ENCODE measurements at places on chromosomes 5 and 9. TPM values are rescaled to one million over a fixed set of nuclear protein-coding genes. Genes with fewer than 3 reads are reported as not detected.
A peak's percentile ranks its signal among the peaks of the same experiment; 100 is the strongest.

GRCh38 chr9:134915046-134915985 is 2.4 kb downstream of the FCN1 start:
- H3K4me1 ChIP-seq, result no peaks in the 10 kb centered on the region
- no peaks in the 10 kb centered on the region for H3K36me3 ChIP-seq
- no peak for DNase-seq
- no peak overlapping the region for H3K27ac ChIP-seq
- no peak overlapping the region for H3K4me3 ChIP-seq

DNA sequence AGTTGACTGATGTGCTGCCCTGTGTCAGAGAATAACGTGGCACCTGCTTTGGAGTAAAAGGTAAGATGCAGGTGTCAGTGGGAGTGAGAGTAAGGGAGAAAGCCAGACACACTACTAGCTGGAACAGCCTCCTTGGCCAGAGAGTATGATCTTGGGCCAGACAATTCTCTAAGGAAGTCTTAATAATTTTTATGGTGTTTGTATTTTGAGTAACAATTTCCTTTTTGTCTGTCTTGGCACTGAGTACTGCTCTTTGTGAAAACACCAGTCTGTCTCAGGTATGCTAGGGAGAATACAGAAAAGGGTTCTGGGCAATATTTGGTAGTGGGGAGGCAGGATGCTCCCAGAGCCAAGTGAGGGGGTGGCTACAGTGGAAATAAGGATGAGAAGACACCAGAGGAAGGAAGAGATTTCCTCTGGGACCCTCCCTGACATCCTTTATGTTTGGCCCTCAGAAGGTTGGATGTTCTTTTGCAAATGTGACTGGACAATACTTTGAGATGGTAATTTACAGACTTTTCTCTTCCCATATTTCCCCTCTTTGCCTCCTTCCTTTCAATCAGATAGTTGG is 20.6 kb upstream of the PRDM6 start:
- no peaks in the 10 kb centered on the region for H3K36me3 ChIP-seq
- no peak overlapping the region for H3K27ac ChIP-seq
- H3K27me3 ChIP-seq, result peaks cover 4% of the 10 kb centered on the region
- no peaks in the 10 kb centered on the region for H3K4me1 ChIP-seq
- H3K4me3 ChIP-seq, result no peak overlapping the region

The KCNIP1 gene
- not detected for total RNA-seq

GRCh38 chr5:176396330-176396729 is 7.8 kb downstream of the HIGD2A start:
- no peak overlapping the region for H3K4me3 ChIP-seq
- H3K27ac ChIP-seq, result no peak overlapping the region
- no peak for DNase-seq
- peaks cover 16% of the 10 kb centered on the region for H3K36me3 ChIP-seq

The SH3RF2 gene
- 0.57 TPM for total RNA-seq

DNA sequence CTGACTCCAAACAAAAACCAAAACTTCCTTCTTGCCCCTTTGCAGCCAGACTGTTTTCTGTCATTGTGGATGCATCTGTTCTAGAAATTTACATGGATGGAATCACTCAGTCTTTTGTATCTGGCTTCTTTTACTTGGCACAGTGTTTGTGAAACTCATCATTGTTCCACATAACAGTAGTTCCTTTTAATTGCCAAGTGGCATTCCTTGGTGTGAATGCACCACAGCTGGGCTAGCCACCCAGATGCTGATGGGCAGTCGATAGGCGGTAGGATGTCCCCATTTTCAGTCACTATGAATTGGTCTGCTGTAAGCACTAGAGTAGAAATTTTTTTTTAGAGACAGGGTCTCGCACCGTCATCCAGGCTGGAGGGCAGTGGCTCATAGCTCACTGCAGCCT is 6.3 kb upstream of the CLPTM1L start:
- DNase-seq, result no peak
- H3K36me3 ChIP-seq, result no peaks in the 10 kb centered on the region
- peaks cover 4% of the 10 kb centered on the region for H3K4me1 ChIP-seq
- peaks cover 12% of the 10 kb centered on the region for H3K27me3 ChIP-seq

GRCh38 chr5:45109636-45110035 is 300.9 kb downstream of the MRPS30 start:
- no peak for DNase-seq
- no peaks in the 10 kb centered on the region for H3K36me3 ChIP-seq
- H3K4me1 ChIP-seq, result no peaks in the 10 kb centered on the region
- H3K27ac ChIP-seq, result no peak overlapping the region
- H3K27me3 ChIP-seq, result no peaks in the 10 kb centered on the region

GRCh38 chr9:90458485-90458884 is 184.1 kb downstream of the DIRAS2 start:
- no peaks in the 10 kb centered on the region for H3K27me3 ChIP-seq
- H3K4me3 ChIP-seq, result no peak overlapping the region
- no peak overlapping the region for H3K27ac ChIP-seq

The C1QTNF3 gene
- total RNA-seq, result 1.7 TPM

- no peaks in the 10 kb centered on the region for H3K27me3 ChIP-seq
- no peak for DNase-seq
- no peaks in the 10 kb centered on the region for H3K36me3 ChIP-seq
Measured at GRCh38 chr5:137283801-137284200, 215.3 kb downstream of the SPOCK1 start.

The PTPDC1 gene
- 7.2 TPM for total RNA-seq

DNA sequence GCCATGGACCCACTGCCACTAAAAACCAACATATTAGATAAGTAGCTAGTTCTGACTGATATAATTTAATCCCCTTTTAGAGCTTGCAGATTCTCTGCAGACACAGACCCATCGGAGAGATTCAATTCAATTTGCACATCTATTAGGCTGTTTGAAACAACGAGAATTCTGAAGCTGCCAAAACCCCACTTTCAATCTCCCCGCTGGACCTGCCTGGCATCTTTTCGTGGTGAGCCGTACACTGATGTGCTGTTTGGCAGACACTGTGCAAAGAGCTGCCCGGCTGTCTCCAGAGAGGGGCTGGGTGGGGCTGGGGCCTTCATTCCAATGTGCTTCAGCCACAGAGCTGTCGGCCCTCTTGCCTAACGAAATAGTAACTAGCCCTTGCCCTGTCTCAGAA is 42.1 kb upstream of the FAM240B start:
- H3K4me1 ChIP-seq, result no peaks in the 10 kb centered on the region
- no peaks in the 10 kb centered on the region for H3K36me3 ChIP-seq
- H3K27ac ChIP-seq, result no peak overlapping the region
- H3K4me3 ChIP-seq, result no peak overlapping the region
- no peak for DNase-seq

The ADRA1B gene
- not detected for total RNA-seq

DNA sequence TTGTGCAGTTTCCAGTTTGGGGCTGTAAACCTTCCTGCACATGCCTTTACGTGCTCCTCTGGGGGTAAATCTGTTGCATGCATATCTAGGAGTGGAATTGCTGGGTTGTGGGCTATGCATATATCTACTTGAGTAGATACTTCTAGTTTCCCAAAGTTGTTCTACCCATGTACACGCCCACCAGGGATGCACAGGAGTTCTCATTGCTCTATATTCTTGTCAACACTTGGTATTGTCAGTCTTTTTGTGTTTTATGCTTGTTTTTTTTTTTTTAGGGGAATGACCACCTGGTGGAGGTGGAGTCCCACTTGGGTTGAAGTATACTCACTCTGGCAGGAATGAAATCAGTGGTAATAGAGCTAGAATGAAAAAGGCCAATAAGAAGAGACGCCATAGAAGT is 23.0 kb downstream of the FOXE1 start:
- DNase-seq, result no peak
- no peak overlapping the region for H3K4me3 ChIP-seq
- H3K4me1 ChIP-seq, result no peaks in the 10 kb centered on the region
- peaks cover 17% of the 10 kb centered on the region for H3K27me3 ChIP-seq
- H3K36me3 ChIP-seq, result no peaks in the 10 kb centered on the region
- H3K27ac ChIP-seq, result no peak overlapping the region

GRCh38 chr9:137297966-137298365 is 4.1 kb downstream of the NRARP start:
- H3K27me3 ChIP-seq, result peaks cover 37% of the 10 kb centered on the region
- DNase-seq, result no peak
- peaks cover 5% of the 10 kb centered on the region for H3K4me1 ChIP-seq
- H3K27ac ChIP-seq, result no peak overlapping the region
- no peaks in the 10 kb centered on the region for H3K36me3 ChIP-seq

The SIMC1 gene
- total RNA-seq, result 33.3 TPM

- peaks cover 23% of the 10 kb centered on the region for H3K27me3 ChIP-seq
- no peak overlapping the region for H3K4me3 ChIP-seq
- peaks cover 7% of the 10 kb centered on the region for H3K4me1 ChIP-seq
- no peak for DNase-seq
- no peak overlapping the region for H3K27ac ChIP-seq
Measured at GRCh38 chr9:69857131-69857530, 36.5 kb downstream of the CFAP95 start.

GRCh38 chr9:16154521-16155078 is 601.8 kb downstream of the CCDC171 start:
- peaks cover 9% of the 10 kb centered on the region for H3K27me3 ChIP-seq
- H3K4me1 ChIP-seq, result peaks cover 9% of the 10 kb centered on the region
- peak overlapping the region; percentile 38 for H3K4me3 ChIP-seq
- DNase-seq, result peak; percentile 24
- peak overlapping the region; percentile 9 for H3K27ac ChIP-seq

DNA sequence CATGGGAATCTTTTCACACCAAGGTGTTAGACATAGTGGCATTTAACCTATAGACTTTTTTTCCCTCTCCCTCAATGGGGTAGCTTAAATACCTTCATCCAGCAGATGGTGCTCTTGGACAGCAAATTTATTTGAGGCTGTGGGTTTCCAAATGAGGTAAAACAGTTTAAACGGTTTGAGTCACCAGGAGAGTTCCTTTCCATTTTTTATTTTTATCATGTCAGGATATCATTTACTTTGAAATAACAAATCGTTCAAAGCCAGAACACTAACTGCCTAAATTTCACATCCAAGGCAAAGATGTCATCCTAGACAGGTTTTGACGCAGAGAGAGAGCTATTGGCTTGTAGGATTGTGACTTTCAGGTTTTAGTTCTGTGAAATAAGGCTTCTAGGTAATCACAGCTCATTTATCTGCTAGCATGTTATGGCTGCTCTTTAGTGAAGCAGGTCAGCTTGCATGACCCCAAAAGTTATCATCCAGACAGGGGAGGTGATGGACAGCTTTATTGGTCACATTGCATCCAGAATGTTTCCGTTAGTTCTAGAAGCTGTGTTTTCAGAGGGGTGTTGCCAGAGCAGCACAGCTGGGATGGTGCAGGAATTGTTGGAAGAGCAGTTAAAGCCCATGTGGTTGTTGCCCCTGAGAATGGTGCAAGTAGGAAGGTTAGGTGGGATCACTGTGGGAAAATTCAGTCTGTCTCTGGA is 69.8 kb downstream of the KDM4C start:
- no peak overlapping the region for H3K4me3 ChIP-seq
- H3K27me3 ChIP-seq, result no peaks in the 10 kb centered on the region
- peaks cover 19% of the 10 kb centered on the region for H3K4me1 ChIP-seq
- H3K36me3 ChIP-seq, result peaks cover 42% of the 10 kb centered on the region

The CYLC2 gene
- not detected for total RNA-seq

GRCh38 chr9:125761676-125762450 is 14.7 kb downstream of the PBX3 start:
- peaks cover 20% of the 10 kb centered on the region for H3K4me1 ChIP-seq
- DNase-seq, result no peak
- H3K27ac ChIP-seq, result no peak overlapping the region
- no peaks in the 10 kb centered on the region for H3K27me3 ChIP-seq

- no peak for DNase-seq
- H3K4me1 ChIP-seq, result no peaks in the 10 kb centered on the region
- peaks cover 22% of the 10 kb centered on the region for H3K27me3 ChIP-seq
- no peaks in the 10 kb centered on the region for H3K36me3 ChIP-seq
- no peak overlapping the region for H3K27ac ChIP-seq
Measured at GRCh38 chr5:36820900-36821299, 55.7 kb upstream of the NIPBL start.

DNA sequence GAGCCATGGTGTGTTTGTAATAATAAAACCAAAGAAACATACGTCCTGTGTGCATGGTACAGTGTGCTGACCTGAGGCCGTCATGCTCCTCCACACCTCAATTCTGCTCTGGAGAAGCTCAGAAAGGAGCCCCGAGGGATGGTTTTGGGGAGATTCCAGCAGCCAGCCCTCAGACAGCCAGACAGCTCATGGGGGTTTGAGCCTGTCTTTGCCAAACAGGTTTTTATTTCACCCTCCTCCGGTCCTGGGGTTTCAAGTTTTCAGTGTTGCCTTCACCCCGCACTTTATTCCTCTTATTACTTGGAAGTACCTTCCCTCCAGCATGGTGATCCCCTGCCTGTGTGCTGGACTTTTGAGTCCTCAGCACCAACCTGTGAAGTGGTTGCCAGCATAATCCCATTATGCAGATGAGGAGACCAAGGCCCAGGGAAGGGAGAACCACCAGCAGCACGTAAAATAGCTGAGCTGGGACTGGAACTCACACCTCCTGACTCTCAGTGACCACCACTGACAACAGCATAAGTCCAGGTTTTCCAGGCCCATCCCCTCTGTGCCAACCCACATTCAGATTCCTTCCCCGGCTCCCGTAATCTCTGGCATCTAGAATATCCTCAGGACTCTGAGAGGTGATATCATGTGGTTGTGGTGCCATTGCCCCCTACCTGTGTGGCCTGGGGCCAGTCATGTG is 35.1 kb downstream of the TGFBI start:
- no peak for DNase-seq
- no peak overlapping the region for H3K4me3 ChIP-seq
- peaks cover 11% of the 10 kb centered on the region for H3K27me3 ChIP-seq
- no peaks in the 10 kb centered on the region for H3K4me1 ChIP-seq
- H3K27ac ChIP-seq, result no peak overlapping the region
- no peaks in the 10 kb centered on the region for H3K36me3 ChIP-seq

DNA sequence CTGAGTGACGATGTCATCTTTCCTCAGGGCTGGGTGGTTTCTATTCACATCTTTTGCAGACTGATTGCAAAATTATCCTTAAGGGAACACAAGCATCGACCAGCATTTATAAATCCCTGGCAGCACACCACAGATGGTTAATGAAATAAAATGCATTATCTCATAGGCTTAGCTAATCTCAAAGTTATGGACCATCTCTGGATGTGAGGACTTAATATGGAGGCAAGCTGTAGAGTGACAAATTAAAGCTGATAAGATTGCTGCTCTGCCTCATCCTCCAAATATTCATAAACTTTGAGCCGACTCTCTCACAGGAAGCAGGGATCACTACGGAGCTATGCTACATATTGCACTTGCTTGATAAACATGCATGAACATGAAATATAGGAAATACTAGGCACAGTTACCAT is 663.2 kb upstream of the RGMB start:
- H3K36me3 ChIP-seq, result no peaks in the 10 kb centered on the region
- H3K27me3 ChIP-seq, result no peaks in the 10 kb centered on the region
- H3K4me3 ChIP-seq, result no peak overlapping the region

- H3K4me1 ChIP-seq, result no peaks in the 10 kb centered on the region
- no peak overlapping the region for H3K4me3 ChIP-seq
- no peaks in the 10 kb centered on the region for H3K36me3 ChIP-seq
Measured at GRCh38 chr5:114612406-114612805, 250.5 kb downstream of the KCNN2 start.

DNA sequence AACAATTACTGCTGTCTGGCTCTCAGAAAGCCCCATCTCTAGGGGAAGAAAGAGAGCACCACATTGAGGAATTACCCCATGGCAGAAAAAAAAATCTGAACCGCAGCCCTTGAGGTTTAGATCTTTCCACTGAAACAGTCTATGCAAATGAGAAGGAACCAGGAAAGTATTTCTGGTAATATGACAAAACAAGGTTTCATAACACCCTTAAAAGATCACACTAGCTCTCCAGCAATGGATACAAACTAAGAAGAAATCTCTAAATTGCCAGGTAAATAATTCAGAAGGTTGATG is 427.1 kb downstream of the PRELID2 start:
- H3K27ac ChIP-seq, result no peak overlapping the region
- no peak overlapping the region for H3K4me3 ChIP-seq
- no peak for DNase-seq
- no peaks in the 10 kb centered on the region for H3K36me3 ChIP-seq
- no peaks in the 10 kb centered on the region for H3K27me3 ChIP-seq
